Chondrocyte (in vitro differentiated cells): ENCODE measurements at places on chromosomes 1 and 21.

- DNase-seq, result no peak
Observed at GRCh38 chr1:154490317-154490716, 11.7 kb upstream of the TDRD10 start.

GRCh38 chr21:38596264-38597042, 98.2 kb upstream of the ERG start:
- DNase-seq, result no peak

DNA sequence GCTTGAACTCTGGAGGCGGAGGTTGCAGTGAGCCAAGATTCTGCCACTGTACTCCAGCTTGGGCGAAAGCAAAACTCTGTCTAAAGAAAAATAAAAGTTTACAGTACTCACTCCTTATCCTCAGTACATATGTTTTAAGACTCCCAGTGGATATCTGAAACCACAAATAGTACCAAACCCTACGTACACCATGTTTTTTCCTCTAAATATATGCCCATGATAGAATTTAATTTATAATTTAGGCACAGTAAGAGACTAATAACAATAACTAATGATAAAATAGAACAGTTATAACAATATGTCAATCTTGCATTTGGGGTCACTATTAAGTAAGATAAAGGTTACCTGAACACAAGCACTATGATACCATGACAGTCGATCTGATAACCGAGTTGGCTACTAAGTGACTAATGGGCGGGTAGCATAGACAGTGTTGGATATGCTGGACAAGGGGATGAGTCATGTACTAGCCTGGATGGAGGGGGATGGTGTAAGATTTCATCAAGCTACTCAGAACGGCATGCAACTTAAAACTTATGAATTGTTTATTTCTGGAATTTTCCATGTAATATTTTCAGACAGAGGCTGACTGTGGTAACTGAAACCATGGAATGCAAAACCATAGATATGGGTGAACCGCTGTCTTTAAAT, 43.7 kb downstream of the ST7L start:
- DNase-seq, result no peak

GRCh38 chr1:36463463-36463802, 751 bp downstream of the MRPS15 start:
- no peak for DNase-seq

DNA sequence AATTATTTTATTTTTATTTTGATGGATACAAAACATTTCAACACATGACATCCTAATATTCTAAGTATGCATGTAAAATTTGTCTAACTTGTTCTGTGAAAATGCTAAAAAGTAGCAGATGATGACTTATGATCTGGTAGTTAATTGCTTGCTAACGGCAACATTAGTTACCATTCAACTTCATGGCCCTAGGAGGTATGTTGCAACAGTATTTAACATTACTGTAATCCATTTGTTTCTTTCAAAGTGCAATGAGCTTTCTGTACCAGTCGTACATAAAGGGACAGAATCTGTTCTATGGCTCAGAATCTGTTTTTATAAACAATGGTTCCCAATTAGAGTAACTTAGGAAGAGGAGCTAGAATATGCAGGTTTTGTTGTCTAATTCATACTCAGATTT, 91.5 kb upstream of the ZNHIT6 start:
- DNase-seq, result no peak

- no peak for DNase-seq
Observed at GRCh38 chr1:2459757-2460156, 16.3 kb upstream of the PLCH2 start.

DNA sequence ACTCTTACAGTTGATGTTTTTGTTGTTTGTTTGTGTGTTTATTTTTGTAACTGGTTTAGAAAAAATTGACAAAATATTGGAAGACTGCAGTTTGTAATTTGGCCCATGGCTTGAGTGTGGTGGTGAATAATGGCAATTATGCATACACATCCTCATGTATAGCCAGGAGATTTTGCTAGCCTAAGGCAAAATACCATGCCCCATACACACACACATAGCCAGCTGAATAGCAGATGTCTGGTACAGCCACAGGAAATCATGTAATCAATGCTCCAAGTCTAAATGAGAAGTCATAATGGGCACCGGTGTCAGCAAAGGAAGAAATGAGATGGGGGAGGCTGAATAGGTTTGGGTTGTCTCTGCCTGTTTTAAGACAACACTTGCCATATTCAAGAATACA, 135.2 kb upstream of the COA6 start:
- DNase-seq, result no peak

- DNase-seq, result no peak
Observed at GRCh38 chr1:210645582-210646257, 317.0 kb downstream of the HHAT start.

- no peak for DNase-seq
Observed at GRCh38 chr21:34116569-34116968, 43.2 kb downstream of the MRPS6 start.
